Left forelimb (tissue), 1 donor: ENCODE measurements at places on chromosomes 12 and 14.

DNA sequence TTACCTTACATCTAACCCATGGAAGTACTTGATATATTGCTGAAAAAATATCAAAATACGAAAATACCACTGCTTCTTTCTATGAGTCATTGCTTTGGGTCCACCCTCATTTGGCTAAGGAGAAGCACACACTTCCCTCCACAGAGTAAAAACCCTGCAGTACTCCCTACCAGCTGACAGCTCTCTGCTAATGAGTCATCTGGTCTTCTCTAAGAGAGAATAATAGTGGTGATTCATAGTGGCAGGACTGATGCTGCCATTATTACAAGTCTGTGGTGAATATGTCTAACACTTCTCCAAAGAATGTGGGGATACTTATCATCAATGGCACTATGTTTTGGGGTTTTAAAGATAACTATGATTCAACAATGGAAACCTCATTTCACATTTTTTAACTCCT lies 90.7 kb downstream of the PPFIA2 start:
- no peak for DNase-seq

DNA sequence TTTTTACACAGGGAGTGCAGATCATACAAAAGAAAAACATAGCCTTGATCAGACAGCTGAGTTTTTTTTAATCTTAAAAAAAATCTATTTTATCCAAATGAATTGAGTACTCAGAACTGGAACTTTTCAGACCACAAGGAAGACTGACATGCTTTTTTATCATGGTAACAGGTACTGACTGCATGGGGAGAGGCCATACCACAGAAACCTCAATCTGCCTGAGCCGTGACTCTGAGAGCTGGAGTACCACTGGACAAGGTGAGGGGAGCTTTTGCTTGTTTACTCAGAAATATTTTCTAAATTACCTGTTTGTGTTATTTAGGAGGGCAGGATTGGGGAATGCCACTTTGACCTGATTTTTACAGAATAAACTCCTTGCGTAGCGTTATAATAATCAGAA lies 143.9 kb downstream of the ALX1 start:
- no peak for DNase-seq

DNA sequence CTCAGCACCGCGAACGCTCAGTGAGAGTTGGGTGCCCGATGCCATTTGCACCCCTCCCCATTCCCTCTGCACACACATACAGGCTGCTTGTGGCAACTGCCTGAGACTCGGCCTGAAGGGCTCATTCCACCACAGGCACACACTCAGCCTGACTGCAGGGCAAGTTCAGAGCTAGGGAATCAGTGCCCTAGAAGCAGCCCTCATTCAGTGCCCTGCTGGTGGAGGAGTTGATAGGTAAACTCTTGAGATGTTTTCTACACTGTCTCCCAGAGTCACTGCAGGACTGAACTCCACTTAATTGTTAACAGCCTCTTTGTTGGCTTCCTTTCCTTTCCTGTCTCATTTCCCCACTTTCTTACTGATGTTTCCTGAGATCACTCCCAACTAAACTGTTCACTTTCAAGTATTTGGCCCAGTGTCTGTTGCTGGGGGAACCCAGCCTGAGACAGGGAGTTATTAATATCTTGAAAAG lies 16.9 kb downstream of the PPP1R36 start:
- DNase-seq, result no peak

GRCh38 chr14:78356391-78356790 lies 186.2 kb downstream of the NRXN3 start:
- no peak for DNase-seq

DNA sequence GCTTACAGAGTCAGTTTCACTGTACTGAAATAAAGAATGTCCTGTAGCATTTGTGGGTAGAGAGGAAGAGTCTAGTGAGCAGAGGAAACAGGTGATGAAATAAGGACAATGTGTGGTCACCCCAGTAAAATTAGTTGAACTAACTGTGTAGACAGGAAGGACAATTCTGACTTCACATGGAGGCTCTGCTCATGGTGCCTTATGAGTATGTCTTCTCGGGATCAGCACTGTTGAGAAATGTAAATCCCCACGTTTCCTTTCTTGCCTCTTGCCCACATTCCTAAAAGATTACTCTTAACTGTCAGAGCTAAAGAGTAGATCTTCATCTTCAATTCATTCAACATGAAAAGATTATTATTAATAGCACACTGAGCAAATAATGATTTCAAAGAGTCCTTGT lies 113.2 kb upstream of the FLRT2 start:
- no peak for DNase-seq

DNA sequence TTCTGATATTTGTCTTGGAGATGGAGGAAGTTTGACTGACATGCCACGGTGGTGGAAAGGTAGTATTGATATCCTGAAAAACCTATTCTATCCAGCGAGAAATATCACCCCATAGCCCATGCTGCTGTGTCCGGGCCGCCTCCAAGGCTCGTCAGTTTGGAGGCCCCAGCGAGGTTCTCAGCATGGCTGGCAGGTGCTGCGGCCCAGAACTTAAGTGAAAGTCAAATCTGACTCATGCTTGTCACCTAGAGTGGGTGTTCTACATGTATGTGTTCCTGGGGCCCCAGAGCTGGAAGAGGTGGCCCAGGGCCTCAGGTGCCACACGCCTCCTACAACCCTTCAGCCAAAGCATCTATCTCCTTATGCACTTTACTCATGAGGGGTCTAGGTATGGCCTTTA lies 92.9 kb downstream of the GCH1 start:
- no peak for DNase-seq
